ENCODE measurements at places on chromosomes 13 and 19.

DNA sequence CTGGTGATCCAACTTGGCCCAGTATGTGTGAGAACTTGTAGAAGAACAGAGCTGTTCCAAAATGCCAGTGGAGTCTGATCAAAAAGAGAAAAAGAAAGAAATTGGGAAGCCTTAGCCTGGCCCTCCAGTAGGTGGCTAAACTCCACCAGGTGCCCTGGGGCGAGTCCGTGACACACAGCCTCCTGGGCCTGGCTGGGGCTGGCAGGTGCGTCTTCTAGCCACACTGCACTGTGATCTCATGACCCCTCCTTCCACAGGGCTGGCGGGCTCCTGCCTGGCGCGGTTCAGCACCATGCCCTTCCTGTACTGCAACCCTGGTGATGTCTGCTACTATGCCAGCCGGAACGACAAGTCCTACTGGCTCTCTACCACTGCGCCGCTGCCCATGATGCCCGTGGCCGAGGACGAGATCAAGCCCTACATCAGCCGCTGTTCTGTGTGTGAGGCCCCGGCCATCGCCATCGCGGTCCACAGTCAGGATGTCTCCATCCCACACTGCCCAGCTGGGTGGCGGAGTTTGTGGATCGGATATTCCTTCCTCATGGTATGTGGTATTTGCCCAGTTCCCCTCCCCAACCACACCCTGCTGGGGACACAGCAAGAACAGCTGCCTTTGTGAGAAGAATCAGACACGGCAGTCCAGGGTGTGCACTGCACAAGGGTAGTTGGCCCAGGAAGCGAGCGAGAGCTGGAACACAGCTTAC, 53.7 kb downstream of the RAB20 start:
- DNase-seq: no peak

DNA sequence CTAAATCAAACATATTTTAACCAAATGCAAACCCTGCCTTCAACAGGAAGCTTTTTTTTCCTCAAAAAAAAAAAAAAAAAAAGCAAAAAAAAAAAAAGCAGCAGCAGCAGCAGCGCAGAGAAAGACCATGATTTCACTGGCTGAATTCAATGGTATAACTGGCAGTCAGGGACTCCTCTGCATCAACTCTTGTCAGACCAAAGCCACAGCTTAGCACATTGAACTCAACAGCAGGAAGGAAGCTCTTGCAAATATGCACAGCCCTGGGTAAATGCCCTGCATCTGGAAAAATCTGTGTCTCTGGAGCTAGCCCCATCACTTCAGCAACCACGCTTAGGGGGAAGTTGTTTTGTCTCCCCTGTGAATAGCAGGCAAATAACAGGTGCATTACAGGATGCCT, 17.6 kb upstream of the DHRS12 start:
- no peak for DNase-seq

DNA sequence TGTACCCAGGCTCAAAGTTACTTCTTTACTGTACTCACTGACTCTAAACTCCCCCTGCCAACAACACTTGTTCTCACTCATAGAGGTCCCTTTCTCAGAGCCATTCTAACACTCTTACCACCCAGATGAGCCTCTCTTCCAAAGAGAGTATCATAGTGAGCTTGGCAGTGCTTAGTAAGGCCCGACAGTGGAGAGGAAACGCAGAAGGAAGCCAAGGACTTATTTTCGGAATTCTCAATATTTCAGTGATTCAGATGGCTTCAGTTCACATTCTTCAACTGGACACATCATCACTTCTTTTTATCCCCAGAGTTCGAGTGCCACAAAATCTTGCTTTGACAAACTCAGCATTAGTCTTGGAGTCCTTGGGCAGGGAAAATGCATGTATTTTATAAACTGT, 285.9 kb downstream of the DNAJC15 start:
- peak; percentile 24 for DNase-seq

- DNase-seq: no peak
These were observed 67.7 kb upstream of the STARD13 start for GRCh38 chr13:33353210-33353609.

- DNase-seq: no peak
These were observed 781.3 kb upstream of the MIR17HG start for GRCh38 chr13:90565985-90566713.

GRCh38 chr13:75339635-75340374, 142.2 kb downstream of the TBC1D4 start:
- no peak for DNase-seq

- DNase-seq: peak; percentile 57
These were observed 111.0 kb upstream of the KL start for GRCh38 chr13:32905063-32905863.

DNA sequence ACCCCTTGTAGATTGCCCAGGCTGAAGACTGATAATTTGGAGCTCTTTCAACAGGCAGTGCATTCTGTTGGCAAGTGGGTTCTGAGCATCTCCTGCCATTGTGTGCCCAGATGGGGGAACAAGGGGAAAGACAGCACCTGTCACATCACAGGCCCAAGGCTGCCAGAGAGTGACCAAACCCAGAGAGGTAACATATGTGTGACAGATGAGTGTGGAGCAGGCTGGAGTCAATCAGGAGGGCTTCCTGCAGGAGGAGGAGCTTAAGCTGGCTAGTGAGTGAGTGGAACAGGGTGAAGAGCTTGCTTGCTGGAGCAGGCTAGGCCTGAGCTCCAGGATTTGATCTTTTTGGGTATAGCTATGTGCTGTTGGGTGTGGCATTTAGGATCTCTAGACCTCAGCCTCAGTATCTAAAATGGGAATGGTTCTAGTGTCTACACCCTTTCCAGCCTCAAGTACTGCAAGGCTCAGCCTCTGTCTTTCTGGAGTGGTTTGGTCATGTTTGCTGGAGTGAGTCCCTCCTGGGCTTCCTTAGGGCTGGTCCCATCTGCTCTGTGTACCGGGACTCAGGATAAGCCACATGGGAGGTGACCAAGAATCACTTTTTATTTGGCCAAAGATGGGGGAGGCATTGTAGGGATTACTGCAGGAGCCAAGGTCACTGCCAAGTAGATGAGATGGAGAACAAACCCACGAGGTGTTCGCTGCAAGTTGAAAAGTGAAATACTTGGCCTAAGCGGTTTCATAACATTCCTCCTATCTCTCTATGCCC, 152.4 kb upstream of the TSHZ3 start:
- DNase-seq: no peak

DNA sequence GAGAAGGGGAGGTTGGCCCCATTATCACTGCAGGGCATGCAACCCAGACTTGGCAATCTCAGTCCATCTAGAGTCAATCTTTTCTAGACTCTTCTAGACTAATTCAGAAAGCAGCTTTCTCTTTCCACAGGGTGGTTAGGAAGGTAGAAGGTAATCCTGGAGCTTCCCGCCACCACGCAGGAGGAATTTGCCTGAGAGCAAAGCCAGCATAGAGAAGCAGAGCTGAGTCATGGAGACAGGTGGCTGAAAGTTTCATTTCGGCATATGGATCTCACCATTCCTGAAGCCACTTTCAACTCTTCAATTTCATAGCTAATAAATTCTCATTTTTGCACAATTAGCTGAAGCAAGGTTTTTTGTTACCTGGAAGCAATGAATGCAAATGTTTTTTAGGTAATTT, 29.0 kb upstream of the FFAR2 start:
- no peak for DNase-seq

- no peak for DNase-seq
These were observed 131.1 kb downstream of the MYO16 start for GRCh38 chr13:108760541-108760940.

DNA sequence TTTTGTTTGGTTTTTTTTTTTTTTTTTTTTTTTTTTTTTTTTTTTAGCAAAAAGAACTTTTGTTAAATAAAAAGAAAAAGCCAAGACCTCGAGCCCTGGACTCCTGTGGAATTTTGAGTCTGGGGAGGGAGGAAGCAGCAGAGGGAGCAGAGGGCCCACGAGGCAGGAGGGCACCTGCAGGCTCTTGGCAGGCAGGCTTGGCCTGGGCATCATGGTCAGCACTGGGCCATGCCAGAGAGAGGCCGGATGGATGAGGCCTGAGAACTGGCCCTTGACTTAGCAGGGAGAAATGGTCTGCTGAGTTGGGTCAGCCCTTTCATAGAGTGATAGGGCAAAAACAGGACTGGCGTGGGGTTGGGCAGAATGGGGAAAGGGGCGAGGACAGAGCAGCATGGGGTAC, 100.4 kb downstream of the GPR12 start:
- no peak for DNase-seq

DNA sequence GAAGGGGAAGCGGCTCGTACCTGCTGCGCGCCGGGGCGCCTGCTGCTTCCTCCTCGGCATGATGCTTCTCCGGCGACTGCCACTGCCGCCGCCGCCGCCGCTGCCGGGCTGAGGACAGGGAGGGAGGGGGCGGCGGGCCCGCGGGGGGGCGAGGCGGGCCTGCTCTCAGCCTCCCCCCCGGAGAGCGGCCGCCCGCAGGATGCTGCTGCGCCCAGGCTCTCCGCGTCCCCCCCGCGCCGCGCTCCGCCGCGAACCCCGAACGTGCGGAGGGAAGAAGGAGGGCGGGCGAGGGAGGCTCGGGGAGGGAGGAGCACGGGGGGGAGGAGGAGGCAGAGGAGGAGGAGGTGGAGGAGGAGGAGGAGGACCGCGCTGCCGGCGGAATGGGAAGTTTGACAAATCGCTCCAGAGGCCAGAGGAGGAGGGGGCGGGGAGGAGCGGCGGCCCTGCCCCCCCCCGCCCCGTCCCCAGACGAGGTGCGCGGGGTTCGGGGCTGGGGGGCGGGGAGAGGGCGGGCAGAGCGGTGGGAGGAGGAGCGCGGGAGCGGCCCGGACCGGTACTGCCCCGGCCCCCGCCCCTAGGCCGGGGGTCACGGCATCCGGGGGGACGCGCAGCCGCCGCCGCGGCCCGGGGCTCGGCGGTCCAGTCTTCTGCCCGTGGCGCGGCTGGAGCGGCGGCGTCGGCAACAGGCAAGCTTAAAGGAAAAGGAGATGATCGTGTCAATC, at the start of gene TSHZ3:
Gene TSHZ3, minus strand, starts transcription at position 277 of the 722 bp plus-strand sequence. Its CDS starts 217 bp downstream, at position 60.
- DNase-seq: peak; percentile 91

GRCh38 chr13:71773531-71773930, 93.5 kb downstream of the DACH1 start:
- DNase-seq: no peak

DNA sequence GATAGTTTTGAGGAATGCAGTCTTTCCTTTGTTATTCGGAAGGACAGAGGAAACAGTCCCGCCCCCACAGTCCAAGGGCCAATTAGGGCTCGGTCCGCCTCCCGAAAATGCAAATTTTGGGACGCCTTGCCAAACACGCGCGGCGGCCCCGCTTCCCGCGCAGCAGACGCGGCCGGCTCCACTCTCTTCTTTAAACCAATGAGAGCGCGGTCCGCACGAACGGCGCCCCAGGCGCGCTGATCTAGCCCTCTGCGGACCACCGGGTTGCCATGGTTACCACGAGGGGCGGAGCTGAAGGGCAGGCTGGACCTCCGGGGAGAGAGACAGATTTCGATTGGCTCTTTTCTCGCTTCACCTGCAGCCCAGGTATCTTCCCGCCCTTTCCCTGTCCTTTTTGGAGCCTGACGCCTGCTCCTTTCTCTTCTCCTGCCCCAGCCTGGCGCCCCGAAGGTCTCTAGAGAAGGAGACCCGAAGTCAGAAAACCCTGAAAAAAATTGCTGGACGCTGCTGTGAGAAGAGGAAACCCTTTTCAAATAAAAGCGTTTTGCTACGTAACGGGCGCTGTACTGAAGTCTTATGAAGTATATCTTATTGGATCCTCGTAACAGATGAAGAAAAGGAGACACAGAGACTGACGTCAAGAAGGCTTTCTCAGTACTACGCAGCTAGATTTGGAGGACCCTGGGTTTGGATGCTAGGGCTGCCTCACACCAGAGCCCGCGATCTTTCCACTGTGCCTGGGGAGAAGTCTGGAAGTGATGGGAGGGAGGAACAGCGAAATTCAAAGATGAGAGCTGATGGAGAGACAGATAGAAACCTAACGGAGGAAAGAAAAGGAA, 2.0 kb downstream of the PTH2 start:
- peak; percentile 90 for DNase-seq

- DNase-seq: no peak
These were observed 47.2 kb upstream of the POMP start for GRCh38 chr13:28611654-28612131.

GRCh38 chr19:15197275-15197941, 3.4 kb downstream of the NOTCH3 start:
- DNase-seq: no peak

- no peak for DNase-seq
These were observed 19.3 kb downstream of the RUBCNL start for GRCh38 chr13:46367617-46368327.

DNA sequence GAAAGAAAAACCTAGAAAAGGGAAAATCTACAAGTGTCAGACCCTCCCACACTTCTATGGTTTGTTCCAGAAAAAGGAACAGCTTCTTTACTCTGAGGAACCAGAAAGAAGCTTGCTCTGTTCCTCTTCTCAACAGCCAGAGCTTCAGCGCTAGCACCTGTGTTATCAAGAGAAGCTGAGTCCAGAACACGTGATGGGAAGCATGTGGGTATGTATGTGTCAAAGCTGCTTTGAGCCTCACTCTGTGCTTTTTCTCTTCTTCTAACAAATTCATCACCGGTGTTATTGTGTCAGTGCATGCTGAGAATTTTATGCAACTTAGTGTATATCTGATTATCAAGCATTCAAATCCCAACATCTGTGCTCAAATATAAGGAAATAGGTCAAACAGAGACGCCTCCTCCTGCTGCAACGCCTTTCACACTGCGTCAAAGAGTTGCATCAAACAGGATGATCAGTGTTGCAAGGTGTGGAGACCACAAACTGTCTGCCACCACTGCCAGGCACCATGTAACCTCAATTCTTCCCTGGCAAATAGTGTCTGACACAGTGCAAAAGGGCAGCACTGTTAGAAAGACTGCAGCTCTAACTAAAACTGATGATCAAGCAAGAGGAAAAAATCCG, 83.9 kb downstream of the LRRC63 start:
- DNase-seq: no peak

GRCh38 chr13:21615427-21615826, 11.5 kb upstream of the MICU2 start:
- no peak for DNase-seq

- DNase-seq: peak; percentile 41
These were observed 24.6 kb downstream of the ZMYM5 start for GRCh38 chr13:19838865-19839275.

DNA sequence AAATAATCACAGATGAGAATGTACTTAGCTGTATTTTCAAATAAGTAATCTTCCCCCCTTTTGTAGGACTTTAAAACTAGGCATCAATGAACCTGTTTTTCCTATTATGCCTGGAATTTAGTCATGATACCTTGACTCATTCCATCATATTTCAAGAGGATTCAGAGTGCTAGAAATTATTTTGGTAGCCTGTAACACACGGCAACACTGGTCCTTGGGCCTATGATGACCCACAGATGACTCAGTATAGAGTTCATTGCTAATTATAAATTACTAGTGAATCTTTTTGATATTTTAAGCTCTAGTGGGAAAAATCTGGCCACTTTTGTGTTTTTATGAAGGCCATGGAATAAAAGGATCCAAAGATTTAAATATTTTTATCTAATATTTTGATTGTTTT, 26.0 kb upstream of the GARRE1 start:
- no peak for DNase-seq

Measured in GM03348 (cell line).